ENCODE measurements at places on chromosomes 6 and 20. TPM values are rescaled to one million over a fixed set of nuclear protein-coding genes. Genes with fewer than 3 reads are reported as not detected.

GRCh38 chr20:50876063-50876685, 55.1 kb downstream of the ADNP start:
- no peak for DNase-seq

DNA sequence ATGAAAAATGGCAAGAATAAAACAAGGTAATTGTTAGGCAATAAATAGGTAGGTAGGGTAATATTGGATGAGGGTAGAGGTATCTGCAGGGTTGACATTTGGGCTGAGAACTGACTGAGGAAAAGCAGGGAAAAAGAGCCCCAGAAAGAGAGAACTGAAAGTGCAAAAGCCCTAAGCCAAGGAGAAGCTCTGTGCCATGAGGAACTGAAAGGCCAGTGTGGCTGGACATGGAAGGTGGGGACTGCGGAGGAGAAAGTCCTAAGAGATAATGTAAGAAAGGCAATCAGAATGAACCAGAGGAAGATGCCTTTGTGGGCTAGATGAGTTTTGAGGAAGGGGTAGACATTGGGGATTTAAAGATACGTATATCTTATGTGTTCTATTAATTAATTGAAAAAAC, 9.9 kb upstream of the HIVEP2 start:
- DNase-seq = no peak

Gene GPR6
- not detected for total RNA-seq

Gene WFDC10B
- total RNA-seq = not detected

GRCh38 chr20:60001108-60001507, 42.9 kb downstream of the CDH26 start:
- DNase-seq = no peak

DNA sequence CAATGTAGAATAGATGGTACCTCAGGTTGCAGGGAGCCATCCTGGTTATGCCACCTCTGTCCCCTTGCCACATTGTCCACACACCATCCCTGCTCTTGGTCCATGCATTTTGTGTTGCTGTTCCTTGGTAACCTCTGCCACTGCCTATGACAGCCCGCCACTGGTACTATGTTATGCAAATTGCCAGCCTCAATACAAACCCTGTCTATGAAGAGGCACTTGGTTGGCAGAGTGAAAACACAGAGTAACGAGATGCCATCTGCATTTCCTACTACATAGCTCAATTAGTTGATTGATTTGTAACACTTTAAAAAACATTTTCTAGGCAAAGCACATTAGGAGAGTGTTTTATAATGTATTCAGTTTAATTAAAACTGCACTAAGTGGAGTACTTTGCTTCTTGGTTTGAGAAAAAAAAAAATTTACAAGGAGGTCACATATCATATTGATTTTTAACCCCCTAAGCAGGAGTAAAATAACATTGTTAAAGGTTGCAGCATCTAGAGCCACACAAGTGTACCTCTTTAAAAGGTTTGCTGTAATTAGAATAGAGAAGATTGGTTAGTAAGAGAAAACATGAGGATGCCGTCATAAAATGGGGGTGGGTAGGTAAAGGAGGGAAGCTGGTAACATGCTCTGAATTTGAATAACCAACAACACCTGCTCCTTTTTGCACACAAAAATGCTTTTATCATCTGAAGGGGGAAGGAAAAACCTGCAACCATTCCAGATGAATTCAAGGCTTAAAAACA, 817.1 kb downstream of the KIF16B start:
- no peak for DNase-seq

DNA sequence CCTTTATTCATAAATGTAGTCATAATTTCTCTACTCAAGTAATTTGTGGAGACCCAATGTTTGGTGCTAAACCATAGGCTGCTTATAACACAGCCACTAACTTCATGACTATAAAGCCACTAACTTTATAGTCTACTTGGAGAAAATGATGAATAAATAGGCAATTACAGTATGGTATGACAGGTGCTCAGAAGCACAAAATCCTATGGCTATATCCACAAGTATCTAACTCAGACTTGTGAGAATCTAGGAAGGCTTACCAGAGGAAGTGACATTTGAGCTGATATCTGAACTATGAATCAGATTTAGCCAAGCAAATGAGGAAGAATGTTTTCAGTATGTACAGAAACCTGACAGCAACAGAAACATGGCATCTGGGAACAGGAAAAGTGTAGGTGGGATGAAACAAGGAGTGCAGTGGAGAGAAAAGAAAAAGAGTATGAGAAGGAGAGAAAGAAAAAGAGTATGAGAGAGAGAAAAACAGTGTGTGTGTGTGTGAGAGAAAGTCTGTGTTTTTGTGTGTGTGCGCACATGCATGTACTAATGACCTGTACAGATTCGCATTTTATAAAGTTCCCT, 59.9 kb downstream of the REV3L start:
- peak; percentile 46 for DNase-seq

Gene GPSM3
- 1.3 TPM for total RNA-seq

Gene GSTA2
- total RNA-seq = not detected

DNA sequence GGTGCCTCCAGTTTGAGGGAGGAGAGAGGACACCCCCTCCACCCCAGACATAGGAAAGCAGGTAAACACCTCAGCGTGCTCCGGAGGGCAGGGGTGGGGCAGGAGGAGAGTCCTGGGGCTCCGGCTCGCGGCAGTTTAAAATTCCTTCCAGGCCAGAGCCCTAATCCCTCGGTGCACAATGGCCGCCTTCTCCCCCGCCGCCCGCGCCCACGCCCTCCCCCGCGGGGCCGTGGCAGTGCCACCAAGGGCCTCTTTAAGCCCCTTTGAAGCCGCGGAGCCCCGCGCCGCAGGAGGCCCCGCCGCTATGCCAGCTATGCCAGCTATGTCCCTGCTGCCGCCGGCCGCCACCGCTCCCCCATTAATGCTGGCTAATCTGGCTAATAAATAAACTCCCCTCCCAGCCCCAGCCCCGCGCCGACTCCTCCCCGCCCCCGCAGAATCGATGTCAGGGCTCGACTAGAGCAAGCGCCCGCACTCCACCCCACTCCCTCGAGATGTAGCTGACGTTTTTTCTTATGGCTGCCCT, 125.1 kb downstream of the MRPL14 start:
- no peak for DNase-seq

- DNase-seq = no peak
These were observed 17.2 kb downstream of the ENPP3 start for GRCh38 chr6:131654326-131654725.

Gene FAM184A
- total RNA-seq = 1.7 TPM

DNA sequence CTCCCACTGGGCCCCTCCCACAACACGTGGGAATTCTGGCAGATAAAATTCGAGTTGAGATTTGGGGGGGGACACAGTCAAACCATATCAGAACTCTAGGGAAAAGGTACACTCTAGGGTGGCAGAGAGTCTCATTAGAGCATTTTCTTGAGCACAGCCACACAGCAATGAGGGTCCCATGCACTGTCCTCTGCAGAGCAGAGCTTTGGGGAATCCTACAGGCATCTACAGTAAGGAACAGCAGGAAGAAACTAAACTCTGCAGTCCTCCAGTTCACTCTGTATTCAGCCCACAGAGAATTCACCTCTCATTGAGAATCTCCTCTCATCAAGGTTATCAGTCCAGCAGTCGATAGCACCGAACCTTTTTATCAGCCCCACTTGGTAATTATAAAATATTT, 438.6 kb upstream of the NOX3 start:
- no peak for DNase-seq

DNA sequence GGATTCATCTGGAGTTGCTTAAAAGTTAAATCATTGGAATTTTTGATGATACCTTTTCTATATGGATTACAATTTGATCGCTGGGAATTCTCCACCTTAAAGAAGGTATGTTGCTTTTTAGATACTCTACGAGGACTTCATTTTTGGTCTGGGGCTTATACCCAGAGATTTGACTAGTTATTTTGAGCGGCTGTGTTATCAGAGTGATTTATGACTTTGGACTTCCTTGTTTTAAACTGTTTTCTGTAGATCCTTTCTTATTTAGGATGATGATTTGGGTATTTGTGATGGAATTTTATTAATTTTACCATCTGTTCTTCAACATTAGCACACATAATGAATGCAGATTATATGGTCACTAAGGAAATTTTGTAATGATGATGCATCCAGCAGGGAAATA, 75.2 kb downstream of the SOX4 start:
- DNase-seq = no peak

DNA sequence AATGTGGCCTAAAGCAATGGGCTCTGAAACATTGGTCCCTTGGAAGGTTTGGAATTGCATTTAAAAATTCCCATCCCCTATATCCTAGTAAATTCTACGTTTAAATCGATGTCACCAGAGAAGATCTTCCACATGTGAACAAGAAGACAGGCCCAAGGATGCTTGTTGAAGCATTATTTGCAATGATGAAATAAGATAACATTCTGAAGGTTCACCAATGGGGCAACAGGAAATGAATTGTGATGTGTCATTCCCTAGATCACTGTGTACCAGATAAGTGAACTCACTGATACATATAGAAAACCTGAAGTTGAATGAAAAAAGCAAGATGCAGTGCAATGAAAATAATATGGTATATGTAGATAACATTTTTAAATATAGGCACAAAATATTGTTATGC, 464.3 kb upstream of the BTBD3 start:
- peak; percentile 75 for DNase-seq

Gene FAM50B
- total RNA-seq = 11.6 TPM

- DNase-seq = no peak
These were observed 5.5 kb downstream of the CST1 start for GRCh38 chr20:23745247-23745646.

GRCh38 chr6:170026751-170027646, 263.9 kb downstream of the DLL1 start:
- peak; percentile 57 for DNase-seq

- DNase-seq = no peak
These were observed 192.0 kb upstream of the HS3ST5 start for GRCh38 chr6:114534813-114535212.

DNA sequence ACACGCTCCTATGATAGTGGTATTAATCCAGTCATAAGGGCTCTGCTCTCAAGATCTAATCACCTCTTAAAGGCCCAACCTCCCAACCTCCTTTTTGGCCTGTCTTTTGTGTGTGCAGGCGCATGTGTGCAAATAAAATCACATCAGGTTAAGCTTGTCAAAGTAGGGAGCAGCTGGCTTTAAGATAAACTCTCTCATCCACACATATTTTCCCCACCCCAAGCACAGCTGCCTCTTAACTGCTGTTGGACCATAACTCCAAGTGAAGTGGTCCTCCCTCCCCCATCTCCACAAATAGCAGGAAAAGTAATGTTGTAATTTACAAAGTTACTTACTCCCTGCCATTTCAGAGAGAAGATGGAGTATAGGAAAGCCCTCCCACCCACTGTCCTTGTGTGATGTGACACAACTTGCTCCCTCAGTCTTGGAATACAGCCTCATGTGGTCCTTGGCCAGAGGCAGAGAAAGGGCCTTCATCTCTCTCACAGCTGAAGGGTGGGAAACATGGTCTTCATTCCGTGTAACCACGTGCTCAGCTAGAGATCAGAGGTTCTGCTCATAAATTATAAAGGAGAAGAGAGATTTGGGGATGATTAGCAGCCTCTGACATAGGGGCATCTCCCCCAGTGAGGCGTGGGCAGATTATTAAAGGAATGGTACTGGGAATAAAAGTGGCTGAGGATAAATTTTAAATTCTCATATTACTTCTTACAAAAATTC, 74.8 kb upstream of the TPD52L1 start:
- DNase-seq = no peak

- DNase-seq = peak; percentile 59
These were observed 3.1 kb downstream of the TRAF3IP2 start for GRCh38 chr6:111602481-111603011.

DNA sequence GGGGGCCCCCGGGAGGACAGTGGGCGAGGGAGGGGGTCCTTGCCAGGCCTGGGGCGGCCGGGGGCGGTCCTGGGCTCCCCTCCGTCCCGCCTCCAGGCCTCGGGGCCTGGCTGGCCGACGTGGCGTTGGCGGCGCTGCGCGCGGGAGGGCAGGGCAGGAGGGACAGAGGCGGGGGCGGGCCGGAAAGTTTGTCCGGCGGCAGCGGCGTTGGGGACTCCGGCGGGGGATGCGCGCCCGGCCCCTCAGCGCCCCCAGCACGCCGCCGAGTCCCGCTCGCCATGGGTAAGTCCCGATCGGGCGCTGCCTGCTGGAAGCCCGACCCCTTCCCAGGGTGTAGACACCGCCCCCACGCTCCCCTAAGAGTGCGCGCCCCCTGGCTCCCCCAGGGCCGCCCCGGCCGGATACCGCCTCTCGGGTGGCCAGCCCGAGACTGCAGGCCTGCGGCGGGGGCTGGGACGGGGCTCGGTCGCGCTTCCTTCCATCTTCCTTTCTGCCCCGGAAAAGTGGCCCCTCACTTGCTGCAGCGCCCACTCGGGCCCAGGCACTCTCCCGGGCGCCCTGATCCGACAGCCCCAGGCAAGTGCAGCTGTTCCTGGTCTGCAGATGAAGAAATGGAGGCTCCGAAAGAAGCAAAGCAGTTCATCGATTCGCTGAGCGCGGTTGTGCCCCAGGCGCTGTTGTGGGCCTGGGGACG, at the start of gene SLC2A10:
TSS of gene SLC2A10 (plus strand) at position 191 of the 694 bp plus-strand sequence. CDS start at position 279, 88 bp downstream.
- peak; percentile 58 for DNase-seq

DNA sequence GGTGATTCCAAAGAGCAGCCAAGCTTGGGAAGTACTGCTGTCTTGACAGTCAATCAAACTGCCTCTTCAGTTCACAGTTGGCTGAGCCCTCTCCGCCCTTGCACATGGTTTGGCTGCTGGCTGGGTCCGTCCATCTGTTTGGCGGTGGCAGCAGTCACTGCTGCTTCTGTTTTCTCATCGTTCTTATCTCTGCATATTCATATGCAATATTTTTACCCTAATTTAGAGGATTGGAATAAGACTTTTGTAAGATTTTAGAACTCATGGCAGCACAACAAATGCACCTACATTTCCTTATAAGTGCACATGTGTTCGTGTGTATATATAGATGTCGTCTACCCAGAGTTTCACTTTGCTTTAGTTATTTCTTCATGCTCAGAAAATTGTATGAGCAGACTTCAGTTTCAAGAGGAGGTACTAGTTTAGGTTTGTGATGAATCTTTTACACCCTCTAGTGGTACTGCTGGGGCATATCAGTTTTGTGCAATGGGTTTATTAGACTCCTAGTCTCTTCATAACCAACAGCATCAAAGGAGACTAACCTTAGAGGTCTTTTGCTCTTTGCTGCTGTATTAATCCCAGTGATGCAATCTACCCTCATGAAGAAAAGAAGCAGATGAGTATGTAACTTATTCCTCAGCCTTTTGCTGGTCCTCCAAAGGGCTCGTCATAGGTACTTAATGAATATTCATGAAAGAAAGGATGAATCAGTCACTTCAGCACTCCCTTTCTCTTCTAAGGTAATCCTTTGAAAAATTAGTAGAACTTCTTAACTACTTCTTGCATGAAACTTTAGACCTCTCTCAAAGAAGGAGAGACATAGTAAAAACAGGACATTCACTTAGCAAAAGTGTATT, 44.3 kb downstream of the KHDC1L start:
- peak; percentile 71 for DNase-seq

Gene AGPAT4
- 6.9 TPM for total RNA-seq

Gene HLA-DRB5
- total RNA-seq = not detected

Gene RRAGD
- 1.8 TPM for total RNA-seq

All from fibroblast of lung (primary cell).